ENCODE measurements at places on chromosomes 1 and 21. TPM values are rescaled to one million over a fixed set of nuclear protein-coding genes. Genes with fewer than 3 reads are reported as not detected.

PRRX1 gene
- not detected for total RNA-seq

- no peak for DNase-seq
Measured at GRCh38 chr21:45947716-45948255, 33.8 kb upstream of the COL6A1 start.

- no peak for DNase-seq
Measured at GRCh38 chr1:156492591-156493080, 7.9 kb downstream of the MEF2D start.

DNA sequence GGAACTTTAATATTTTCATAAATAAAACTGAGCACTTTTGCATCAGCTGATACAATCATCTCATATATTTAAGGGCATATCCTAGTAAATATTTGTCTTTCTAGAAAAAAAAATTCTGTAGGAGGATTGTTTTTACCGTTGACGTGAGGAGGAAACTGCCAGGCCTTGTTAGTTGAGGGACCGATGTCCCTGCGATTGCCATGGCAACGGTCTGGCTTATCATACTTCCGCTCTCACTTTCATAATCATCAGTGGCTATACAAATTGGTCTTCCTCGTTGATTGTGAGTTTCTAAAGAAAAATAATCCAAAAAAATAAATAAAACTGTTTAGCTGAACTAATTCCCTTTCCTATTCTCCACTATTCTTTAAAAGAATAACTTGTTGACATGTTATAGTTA is 69.3 kb upstream of the ANGPTL3 start:
- no peak for DNase-seq

DNA sequence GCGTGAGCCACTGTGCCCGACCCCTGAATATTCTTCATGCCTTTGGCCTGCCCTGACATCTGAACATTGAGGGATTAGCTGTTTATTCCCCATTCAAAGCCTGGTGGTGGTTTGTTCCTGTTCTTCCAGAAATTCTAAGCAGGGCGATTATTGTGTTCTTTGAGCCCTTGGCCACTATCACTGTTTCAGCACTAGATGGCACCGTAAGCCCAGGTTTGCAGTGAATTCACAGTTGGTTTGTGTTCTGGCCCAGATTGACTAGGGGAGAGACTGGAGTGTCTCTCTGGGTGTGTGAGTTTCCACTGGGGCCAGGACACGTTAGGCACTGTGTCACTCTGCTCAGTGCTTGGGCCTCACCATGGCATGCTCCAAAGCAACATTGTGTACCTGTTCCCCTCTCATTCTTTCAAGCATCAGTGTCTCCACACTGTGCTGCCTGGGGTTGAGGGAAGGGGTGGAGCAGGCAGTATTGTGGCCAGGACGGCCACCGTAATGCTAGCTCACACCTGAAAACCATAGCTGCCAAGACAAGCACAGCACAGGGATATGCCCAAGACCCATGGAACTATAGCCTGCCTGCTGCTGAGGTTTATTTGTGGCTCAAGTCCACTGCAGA is 52.7 kb downstream of the PKN2 start:
- DNase-seq: no peak

- no peak for DNase-seq
Measured at GRCh38 chr1:89425056-89425455, 61.2 kb downstream of the GBP6 start.

PAPPA2 gene
- total RNA-seq: not detected

DNA sequence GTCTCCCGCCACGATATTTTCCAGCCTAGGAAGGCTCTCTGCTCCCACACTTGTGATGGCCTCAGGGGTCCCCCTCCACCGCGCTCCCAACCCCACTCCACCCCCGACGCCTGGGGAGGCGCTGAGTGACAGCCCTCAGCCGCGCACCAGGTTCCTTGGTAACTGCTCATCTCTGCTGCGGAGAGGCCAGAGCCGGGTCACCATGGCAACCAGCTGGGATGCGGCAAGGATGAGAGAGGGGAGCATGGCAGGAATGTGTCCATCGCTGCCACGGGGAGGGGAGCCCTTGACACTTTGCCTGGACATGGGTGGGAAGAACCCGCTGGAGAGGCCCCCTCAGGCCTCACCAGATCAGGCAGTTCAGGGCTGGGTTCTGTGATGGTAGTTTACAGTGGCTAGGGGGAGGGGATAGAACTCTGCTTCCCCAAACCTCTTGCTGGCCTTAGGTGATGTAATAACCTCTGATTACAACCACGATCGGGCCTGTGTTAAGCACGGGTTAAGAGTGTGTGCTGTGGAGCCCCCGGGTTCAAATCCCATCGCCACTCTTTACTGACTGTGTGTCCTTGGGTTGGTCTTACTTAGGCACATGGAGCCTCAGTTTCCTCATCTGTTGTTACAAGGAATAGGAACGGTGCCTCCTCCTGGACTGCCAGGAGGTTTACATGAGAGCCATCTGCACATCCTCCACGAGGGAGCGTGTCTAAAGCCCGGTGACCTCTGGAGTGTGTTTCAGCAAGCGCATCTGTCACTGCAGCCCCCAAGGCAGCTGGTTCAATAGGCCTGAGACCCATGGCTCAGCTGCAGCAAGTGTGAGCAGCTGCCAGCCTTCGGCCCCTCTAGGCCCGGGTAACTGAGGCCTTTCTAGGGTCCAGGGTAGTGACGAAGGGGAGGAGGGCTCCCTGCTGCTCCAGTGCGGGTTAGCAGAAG is 6.3 kb downstream of the KIF17 start:
- no peak for DNase-seq

- DNase-seq: peak; percentile 6
Measured at GRCh38 chr1:92310185-92310597, 11.3 kb downstream of the RPAP2 start.

- DNase-seq: no peak
Measured at GRCh38 chr1:2210084-2210653, 15.6 kb upstream of the FAAP20 start.

DNA sequence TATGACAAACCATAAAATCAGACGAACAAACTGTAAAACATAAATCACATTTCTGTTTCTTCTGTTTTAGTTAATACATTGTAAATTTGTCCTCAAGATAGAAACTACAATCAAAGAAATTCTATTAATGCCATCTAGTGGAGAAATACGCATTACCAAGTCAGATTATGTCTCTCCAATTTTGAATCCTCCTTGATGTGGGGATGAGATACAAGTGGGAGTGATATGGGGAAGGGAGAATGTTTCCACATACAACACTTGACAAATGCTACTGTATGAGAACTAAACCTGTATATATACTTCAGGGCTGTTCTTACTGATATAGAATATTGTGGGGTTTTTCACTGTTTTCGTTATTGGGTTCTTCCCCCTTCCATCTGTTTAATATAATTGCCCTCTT is 2.6 kb downstream of the HFM1 start:
- DNase-seq: peak; percentile 30

DNA sequence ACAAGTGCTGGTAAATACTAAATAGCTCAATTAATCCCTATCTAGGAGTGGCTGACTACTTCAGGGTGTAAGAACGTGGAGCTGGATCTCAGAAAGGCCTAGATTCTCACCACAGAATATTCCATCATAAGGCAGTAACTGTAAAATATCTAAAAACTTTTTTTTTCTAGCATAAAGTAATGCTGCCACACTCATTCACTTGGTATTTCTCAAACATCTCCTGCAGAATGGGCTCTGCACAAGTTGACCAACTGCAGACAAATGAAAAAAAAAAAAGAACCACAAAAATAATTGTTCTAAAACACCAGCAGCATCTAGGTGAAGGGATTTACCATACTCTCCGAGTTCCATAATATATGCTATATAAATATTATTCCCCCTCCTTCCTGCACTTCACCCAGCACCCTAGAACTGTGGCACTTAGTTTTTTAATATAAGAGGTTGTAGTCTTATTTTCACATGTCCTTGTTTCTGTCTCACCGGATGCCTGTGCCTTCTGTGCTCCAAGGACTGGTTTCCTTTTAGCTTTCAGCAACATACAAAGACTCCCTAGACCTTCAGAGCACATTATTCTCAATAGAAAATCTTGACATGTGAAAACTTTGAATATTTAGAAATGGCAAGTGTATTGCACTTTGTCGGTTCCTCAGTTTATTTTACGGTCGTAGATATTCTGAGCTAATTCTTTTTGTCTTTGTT is 8.9 kb downstream of the VSIG8 start:
- no peak for DNase-seq

POU3F1 gene
- not detected for total RNA-seq

KCNQ4 gene
- not detected for total RNA-seq

ANKRD65 gene
- not detected for total RNA-seq

DNA sequence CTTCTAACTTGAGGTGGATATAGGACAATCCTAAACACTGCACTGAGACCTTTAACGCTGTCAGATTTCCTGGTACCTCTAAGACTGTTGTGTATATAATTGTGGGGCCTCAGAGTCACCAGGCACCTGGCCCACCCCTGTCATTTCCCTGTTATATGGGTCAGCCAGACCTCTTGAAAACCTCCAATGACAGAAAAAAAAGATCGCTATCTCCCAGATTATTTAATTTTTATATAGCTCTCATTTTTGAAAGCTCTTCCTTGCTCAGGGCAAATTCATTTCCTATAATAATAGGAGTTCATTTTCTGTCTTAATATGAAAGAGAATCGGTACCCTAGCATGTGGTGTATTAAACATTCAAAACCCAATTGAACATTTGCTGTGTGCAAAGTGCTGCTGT is 56.7 kb downstream of the ZP4 start:
- no peak for DNase-seq

TAS1R3 gene
- not detected for total RNA-seq

DNA sequence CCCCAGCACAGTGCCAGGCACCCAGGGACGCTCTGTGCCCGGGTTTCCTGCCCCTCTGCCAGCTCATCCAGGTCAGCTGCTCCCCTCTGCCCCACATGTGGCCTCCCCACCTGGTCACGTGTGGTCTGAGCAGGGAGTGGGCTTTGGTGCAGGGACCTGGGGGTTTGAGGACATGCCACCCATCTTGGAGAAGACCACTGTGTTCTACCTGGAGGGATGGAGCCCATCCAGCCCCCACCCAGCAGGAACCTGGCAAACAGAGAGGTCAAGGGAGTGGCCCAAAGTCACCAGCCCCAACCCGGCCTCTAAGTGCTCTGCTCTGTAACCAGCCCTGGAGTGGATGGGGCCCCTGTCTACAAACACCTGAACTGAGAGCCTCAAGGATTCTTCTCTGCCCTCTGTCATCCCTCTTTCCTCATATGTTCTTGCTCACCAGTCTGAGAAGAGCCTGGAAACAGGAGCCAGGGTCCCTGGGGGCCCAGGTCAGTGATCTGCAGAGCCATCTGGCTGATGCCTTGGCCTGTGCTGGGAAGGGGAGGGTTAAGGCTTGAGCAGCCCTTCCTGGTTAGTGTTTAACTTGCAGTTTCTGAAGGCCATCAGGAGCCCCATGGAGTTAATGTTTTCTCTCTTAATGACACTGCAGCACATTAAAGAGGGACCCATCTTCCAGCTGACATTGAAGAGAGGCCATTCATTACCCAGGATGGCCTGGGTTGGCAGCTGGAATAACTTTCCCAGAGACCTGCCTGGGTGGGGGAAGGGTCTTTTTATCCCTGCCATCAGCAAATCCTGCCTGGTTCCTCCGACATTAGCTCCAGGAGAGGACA is 235.4 kb downstream of the PTPRU start:
- DNase-seq: peak; percentile 63

- DNase-seq: no peak
Measured at GRCh38 chr1:27724961-27725373, 794 bp upstream of the FAM76A start.

- DNase-seq: no peak
Measured at GRCh38 chr1:209720326-209720725, 15.7 kb downstream of the HSD11B1 start.

TSPEAR gene
- not detected for total RNA-seq

- no peak for DNase-seq
Measured at GRCh38 chr1:33045814-33046213, 9.1 kb upstream of the AK2 start.

GRCh38 chr1:117049857-117050256 is 10.3 kb upstream of the TTF2 start:
- DNase-seq: no peak

- DNase-seq: no peak
Measured at GRCh38 chr1:94884507-94884906, 42.4 kb downstream of the CNN3 start.

TEDDM1 gene
- not detected for total RNA-seq

PGLYRP3 gene
- total RNA-seq: not detected

DNA sequence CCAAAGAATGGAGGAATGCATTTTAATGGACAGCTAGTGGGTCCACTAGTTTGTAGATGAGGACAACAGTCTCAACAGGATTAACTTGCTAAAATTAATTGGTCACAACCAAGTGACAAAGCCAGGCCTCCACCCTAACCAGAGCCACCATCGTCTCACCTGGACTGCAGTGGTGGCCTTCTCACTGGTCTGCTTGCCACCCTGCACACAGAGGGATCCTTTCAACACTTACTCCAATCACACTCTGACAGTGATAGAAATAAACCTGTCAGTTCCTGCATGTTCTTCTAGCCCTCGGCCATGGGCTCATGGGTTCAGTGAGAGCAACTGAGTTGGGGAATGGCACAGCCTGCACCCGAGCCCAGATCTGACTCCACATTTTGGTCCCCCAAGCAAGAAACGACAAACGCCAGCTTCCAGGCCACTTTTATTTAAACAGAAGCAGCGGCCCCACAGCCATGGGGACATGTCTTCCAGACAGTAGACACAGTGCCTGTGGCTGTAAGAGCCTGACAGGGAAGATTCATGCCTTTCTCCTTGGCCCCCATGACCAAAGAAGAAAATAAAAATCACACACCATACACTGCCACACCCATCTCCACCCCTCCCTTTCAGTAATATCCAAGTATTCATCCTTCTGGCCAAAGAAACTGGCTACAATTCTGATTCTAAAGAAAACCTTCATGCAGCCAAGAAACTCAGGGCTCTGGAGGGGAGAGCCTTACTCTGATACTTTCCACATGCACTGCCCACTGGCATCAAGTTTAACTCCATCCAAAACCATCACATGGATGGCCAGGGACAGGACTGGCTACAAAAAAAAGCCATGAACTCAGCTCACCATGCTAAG is 37.6 kb downstream of the DHCR24 start:
- DNase-seq: no peak

ANKRD35 gene
- not detected for total RNA-seq

NEK2 gene
- total RNA-seq: 39.9 TPM

OR2L3 gene
- total RNA-seq: not detected

TIMM17A gene
- 56.4 TPM for total RNA-seq

DNA sequence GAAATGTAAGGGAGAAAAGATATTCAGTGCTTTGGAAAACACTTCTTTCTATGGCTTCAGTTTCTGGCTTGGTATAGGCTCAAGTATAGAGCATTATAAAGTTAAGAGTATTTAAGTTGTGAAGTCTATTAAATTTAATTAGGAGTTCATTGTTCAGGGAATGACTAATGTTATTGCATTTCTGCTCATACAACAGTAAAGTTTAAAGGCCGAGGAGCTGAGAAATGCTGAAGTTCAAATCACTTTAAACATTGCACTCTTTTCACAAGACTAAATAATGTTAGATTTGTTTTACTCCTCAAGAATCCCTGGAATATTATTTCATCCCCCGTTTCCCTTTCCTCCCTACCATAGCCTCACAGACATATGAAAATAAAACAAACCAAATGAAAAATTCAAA is 30.1 kb downstream of the RGS5 start:
- DNase-seq: no peak

TOR1AIP1 gene
- 20.9 TPM for total RNA-seq

GRCh38 chr1:27522432-27523336 is 32.7 kb upstream of the WASF2 start:
- DNase-seq: no peak

OR2L13 gene
- not detected for total RNA-seq

Data from Caki2 (cell line).